ENCODE measurements at places on chromosomes 3 and 15.
A peak's percentile ranks its signal among the peaks of the same experiment; 100 is the strongest.

DNA sequence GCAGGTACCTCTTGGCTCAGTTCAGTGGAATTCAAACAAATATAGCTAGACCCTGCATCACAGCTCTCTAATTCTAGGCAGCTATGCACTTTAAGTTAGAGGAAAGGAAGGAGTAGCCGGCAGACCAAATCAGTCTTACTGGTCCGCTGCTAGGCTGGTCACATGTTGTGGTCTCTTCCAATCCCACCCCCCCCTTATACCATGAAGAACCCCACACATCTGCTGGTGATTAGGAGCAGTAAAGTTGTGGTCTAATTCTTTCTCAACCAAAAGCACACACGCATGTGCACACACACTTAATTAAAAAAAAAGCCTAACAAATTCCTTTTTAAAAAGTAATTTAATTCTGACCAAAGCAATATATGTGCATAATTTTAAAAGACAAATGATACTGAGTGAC lies 16.7 kb upstream of the SH3GL3 start:
- DNase-seq, result no peak

DNA sequence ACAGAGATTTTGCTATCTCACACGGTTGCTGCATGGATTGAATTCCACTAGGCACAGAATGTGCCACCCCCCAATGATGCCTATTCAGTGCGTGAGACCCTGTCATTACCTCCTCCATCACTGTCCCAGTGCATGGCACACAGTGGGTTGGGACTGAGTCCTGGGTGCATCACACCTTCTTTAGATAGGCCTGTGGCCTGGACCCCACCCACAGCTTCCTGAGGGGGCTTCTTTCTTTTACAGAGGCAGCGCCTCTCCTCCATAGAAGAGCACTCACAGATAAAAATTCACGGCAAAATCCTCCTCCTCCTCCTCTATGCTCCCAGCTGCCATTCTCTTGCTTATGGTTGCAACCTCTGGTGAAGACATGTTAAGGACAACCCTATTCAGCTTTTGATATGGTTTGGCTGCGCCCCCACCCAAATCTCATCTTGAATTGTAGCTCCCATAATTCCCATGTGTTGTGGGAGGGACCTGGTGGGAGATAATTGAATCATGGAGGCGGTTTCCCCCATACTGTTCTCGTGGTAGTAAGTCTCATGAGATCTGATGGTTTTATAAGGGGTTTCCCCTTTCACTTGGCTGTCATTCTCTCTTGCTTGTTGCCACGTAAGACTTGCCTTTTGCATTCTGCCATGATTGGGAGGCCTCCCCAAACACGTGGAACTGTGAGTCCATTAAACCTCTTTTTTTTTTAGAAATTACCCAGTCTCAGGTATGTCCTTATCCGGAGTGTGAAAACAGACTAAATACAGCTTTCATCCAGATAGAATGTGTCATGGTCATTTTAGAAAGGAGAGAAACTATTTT lies 147.6 kb downstream of the KLF13 start:
- no peak for DNase-seq

DNA sequence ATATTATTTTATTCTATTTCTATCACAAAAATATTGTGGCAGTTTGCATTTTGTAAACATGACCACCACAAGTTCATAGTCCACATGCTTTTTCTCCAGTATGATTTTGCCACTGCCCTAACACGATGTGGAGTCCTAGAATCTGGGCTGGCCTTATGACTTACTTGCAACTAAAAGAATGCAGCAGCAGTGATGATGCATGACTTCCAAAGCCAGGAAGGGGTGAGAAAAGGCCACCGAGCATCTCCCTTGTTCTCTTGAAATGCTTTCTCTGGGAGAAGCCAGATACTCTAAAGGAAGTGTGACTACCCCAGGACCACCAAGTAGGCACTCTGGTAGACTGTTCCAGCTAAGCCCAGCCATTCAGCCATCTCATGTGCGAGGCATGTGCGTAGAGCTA lies 191.6 kb upstream of the MRPL3 start:
- DNase-seq, result no peak

DNA sequence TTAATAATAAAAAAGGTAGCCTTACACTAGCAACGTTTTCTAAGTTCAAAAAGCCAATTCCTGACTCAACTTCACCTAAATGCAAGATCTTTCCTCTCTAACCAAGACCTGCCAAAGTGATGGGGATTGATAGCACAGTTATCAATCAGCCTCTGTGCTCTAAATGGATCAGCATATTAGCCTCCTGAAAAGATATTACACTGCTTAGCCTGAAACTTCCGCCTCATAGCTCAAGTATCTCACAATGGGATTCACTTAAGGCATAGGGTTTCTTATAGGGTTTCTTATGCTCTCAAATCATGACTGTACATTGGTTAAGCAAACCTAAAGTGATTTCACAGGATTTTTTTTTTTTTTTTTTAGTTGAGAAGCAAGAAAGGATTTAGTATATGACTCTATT lies 436 bp upstream of the SLC9A9 start:
- no peak for DNase-seq

DNA sequence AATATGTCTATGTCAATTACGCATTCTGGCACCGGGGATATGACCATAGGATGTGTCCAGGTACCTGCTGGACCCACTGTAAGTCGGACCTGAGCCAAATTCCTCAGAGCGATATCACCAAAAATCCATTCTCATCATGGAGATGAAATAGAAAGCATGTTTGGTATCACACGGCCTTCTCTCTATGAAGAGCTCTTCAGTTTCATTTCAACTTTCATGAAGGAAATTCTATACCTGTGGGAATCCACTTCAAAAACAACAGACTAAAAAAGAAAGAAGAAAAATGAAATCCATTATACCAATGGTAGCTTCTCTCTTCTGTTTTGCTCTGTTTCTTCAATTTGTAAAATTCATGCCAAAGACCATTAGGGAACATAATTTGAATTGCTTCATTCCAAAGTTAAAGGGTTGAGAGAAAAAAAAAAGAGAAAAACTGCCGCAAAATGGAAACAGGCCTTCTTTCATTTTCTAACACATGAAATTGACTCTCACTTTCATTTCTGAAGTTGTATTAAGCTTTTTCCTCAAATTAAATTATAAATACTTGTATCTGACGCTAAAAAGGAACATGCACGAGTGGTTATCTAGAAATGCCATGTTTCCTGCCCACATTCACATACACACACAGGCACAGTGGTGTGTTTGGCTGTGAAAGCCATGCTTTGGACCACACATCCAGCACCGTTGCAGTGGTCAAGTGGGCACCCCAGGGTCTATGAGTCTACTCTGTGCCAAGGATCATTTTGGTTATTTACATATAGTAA lies 46.9 kb upstream of the DIPK2A start:
- no peak for DNase-seq

DNA sequence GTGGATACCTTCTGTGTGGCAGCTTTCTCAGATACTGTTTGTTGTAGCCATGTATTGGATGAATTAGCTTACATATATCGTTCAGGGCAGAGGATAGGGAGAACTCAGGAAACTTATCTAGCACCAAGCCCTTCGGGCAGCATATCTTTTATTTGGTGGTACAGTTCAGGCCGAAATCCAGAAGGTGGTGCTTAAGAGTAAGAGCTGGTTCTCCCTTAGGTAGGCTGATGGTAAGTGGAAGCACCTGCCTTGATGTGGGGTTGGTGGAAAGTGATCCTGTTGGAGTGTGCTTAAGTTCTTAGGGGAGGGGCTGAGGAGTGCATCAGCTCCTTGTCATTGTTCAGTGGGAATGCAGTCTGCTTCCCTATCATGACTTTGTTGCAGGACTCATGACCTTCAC lies 187.5 kb downstream of the DOCK3 start:
- DNase-seq, result no peak

GRCh38 chr3:157494581-157495281 lies 8.5 kb downstream of the VEPH1 start:
- DNase-seq, result no peak

DNA sequence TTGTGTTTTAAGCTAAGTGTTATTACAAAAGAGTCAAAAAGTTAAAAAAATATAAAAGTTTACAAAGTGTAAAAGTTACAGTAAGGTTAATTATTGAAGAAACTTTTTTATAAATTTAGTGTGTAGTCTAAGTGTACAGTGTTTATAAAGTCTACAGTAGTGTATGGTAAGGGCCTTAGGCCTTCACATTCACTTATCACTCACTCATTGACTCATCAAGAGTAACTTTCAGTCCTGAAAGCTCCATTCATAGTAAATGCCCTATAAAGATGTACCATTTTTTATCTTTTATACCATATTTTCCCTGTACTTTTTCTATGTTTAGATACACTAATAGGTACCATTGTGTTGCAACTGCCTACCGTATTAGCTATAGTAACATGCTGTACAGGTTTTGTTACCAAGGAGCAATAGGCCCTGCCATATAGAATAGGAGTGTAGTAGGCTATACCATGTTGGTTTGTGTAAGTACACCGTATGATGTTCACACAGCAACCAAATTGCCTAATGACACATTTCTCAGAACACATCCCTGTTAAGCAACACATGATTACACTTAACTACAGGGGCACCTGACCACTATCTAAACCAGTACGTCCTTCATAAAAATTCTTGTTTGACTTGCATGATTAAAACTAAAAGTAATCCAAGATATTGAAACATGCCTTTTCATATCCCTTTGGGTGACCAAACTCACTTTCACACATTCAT lies 17.2 kb downstream of the RAD18 start:
- no peak for DNase-seq

GRCh38 chr3:140553591-140553990 lies 124.3 kb upstream of the TRIM42 start:
- DNase-seq, result no peak

DNA sequence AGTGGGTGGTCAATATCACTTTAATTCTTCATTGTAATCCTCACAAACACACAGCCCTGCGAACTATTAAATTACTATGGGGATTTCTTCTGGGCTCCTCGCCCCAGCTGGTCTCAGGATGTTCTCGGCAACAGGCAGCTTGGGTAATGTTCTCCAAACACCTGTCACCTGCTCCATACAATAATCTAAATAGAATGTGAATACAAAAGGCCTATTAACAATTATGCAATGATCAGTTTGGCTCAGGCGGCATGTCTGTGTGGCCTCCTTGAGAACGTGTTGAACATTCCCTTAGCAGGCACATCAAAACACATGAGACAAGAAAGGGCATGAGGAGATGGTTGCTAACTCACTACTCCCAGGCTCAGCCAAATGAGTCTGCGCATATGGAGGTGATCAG lies 158.6 kb upstream of the KBTBD8 start:
- no peak for DNase-seq

DNA sequence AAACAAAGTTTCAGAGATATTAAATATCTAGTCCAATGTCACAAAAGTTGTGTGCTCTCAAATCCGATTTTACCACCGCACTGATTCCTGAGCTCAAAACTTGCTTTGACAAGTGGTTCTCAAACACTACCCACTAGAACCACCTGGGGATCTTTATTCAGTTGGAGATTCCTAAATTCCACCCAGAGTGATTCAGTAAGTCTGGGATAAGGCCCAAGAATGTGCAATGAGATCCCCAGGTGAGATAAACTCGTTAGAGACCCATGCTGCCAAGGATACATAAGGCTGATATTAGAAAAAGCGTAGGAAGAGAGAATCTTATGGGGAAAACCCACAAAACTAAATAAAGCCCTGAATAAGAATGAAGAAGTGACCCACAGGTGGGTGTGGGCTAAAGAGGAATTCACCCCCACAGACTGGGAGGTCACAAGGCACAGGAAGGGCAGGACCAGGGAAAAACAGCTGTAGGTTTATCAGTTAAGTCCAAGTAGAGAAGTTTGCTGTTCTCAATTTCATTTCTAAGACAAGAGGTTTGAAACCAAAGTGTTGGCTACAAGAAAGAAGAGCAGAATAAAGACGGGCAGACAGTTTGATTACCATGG lies 11.5 kb upstream of the RPS17 start:
- DNase-seq, result peak; percentile 94

- no peak for DNase-seq
Observed at GRCh38 chr3:124119056-124119716, 127.3 kb upstream of the ROPN1 start.

DNA sequence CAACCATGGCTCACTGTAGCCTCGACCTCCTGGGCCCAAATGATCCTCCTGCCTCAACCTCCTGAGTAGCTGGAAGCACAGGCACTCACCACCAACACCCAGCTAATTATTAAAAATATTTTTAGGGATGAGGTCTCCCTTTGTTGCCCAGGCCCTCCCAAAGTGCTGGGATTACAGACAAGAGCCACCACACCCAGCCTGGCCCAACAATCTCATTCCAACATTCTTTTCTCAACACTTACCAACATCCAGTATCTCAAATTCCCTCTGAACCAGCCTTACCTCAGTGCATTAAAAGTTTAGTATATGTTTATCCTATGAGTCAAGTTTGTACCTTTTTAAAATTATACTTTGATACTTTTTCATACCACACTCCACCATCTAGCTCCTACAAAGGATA lies 25.0 kb downstream of the ANXA2 start:
- DNase-seq, result no peak

- DNase-seq, result no peak
Observed at GRCh38 chr3:32841867-32842470, 24.2 kb downstream of the TRIM71 start.

GRCh38 chr3:197680955-197681521 lies 55.7 kb downstream of the RUBCN start:
- DNase-seq, result no peak

GRCh38 chr15:35448294-35448693 lies 97.7 kb downstream of the DPH6 start:
- no peak for DNase-seq

GRCh38 chr15:74631408-74631807 lies 15.8 kb downstream of the CLK3 start:
- DNase-seq, result no peak

DNA sequence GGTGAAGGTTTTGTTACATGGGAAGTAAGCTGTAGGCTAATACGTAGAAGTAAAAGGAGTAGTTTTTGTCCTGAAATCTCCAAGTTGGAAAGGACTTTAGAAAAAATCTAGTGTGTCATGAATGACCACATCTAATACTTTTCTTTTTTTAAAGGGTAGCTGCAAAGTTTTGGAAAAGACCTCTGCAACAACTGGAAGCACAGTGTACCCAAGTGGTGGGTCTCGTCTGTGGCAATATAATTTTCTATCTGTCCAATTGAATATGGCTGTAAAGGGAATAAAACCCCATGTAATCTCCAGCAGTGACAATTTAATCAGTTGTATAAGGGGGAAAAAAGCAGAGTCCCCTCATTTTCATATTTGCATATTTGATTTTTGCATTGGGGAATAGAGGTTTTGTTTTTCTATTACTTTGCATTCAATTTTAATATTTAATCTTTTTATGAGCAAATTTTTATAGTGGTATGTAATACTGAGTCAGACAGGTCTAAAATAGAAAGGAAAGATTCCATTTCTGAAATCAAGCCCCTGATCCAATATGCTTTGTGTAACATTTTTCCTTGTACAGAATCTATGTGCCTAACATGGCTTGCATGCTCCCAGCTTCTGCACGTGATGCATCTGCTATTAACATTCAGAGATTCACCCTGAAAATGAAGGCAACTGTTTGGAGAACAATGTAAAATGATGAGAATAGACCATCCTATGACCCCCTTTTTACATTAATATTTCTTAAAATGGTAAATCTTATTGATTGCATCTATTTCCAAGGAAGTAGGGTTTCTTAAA lies 531.4 kb downstream of the ZIC1 start:
- no peak for DNase-seq

DNA sequence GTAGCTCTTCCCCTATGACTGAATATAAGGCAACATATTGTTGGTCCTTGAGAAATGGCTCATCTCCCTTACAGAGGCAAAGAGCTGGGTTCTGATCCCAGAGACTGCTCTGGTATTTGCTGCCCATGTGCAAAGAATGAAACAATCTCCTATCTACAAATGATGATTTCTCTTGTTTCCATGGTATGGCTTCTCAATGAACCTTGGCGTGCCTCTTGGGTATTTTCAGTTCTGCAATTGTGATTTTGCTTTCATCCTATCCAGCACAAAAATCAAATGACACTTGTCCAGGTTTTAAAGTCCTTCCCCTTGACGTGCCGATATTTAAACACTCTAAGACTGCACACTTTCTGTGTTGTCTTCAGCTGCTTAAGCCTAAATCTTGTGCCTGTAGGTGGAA lies 109.8 kb upstream of the NR2F2 start:
- DNase-seq, result no peak
